Activated naive CD8-positive, alpha-beta T cell treated with anti-CD3 and anti-CD28 coated beads, Interleukin-2, amount 10 ng/mL, durations not matched to agents 7 days and 5 days (primary cell): ENCODE measurements at places on chromosomes 13 and 19. TPM values are rescaled to one million over a fixed set of nuclear protein-coding genes. Genes with fewer than 3 reads are reported as not detected.

ZNF613 gene
- 6.5 TPM for total RNA-seq

ANKLE1 gene
- 5.7 TPM for total RNA-seq

DNA sequence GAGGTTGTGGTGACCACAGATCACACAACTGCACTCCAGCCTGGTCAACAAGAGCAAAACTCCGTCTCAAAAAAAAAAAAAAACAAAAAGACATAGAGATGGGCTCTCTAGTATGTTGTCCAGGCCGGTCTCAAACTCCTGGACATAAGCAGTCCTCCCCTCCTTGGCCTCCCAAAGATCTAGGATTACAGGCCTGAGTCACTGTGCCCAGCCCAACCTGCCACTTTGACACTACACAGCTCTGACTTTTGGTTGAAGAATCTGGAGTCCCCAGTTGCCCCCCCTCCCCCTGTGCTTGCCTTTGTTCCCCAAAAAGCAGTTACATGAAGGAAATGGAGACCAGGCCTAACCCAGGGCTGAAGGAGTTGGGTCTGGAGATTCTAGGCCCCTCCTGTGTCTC is 12.9 kb downstream of the CARM1 start:
- DNase-seq, result no peak

DNA sequence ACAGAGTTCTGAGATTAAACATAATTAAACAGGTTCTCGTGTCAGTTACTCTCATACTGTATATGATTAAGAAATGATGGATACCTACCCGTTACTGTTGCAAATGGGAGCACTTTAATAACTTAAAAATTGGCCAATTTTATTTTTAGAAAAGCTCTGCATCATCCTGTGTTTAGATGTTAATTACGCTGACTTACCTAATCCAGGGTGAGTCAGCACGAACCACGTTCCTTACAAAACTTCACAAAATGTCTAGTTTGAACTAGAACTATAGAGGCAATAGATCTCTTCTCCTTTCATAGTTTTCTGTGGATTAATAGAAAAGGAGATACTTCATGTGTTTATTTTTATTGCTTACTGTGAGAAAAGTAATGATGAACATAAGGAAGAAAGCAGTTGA is 363.9 kb downstream of the MYO16 start:
- no peak for DNase-seq

DNA sequence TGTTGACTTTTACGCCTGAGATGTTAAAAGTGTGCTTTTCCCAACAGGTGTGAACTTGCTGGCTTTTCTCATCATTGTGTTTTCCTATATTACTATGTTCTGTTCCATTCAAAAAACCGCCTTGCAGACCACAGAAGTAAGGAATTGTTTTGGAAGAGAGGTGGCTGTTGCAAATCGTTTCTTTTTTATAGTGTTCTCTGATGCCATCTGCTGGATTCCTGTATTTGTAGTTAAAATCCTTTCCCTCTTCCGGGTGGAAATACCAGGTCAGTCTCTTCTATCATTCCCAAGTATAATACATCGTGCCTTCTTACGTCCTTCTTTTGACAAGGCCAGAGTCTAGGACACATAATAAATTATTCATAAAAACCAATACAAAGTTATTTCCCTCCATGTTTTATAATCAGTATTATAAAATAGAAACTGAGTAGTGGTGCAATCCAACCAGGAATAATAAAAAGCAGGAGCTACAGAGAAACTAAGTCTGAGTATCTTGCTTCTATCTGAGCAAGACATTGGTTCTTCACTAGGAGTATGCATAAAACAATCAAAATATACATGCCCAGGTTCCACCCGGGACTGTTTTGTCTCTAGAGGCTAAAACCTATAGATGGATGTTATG is 57.9 kb downstream of the RXFP2 start:
- DNase-seq, result no peak

NLRP11 gene
- total RNA-seq, result not detected

P2RY11 gene
- 51.8 TPM for total RNA-seq

DNA sequence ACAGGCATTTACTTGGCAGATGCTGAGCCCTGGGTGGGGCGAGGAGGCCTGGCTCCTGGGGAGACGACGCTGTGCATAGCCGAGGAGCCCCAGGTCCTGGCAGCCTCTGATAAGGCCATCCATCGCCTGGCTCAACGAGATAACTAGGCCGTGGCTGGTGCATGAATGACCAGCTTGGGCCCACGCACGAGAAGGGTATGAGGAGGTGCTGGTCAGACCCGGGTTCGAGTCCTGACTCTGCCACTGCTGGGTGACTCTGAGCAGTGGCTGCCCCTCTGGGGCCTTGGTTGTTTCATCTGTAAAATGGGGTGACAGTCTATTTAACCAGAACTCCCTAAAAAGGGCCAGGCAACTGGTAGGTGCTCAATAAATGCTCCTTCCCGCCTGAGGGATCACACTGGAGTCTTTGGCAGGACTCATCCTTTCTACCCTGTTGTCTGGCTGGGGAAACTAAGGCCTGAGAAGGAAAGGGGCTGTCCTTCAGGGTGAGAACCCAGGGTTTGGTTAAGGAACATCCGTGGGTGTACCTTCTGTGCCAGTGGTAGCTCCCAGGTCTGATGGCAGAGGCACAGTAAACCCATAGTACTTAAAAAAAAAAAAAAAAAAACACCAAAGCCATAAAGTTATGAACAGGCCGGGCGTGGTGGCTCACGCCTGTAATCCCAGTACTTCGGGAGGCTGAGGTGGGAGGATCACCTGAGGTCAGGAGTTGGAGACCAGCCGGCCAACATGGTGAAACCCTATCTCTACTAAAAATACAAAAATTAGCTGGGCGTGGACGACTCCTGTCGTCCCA is 8.1 kb upstream of the ARRDC2 start:
- no peak for DNase-seq

FAM216B gene
- total RNA-seq, result not detected

CAPN12 gene
- total RNA-seq, result 22.7 TPM

IGFL2 gene
- not detected for total RNA-seq

DNA sequence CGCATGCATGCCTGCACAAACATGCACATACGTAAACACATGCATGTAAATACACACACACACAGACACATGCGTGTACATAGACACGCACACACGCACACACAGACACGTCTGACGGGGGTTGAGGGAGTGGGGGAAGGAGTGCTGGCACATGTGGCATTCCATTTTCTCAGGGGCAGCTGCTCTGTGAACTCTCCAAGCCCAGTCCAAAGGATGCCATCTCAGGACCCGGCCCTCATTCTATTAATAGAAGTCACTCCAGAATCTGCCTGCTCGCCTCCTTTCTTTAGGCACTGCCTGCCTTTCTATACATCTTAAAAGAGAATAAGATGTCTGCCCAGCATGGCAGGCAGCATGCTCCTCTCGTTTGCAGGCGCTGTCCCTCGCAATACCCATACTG is 5.3 kb downstream of the ARHGEF7 start:
- DNase-seq, result no peak

GRCh38 chr13:98506322-98506721 is 70.6 kb downstream of the STK24 start:
- DNase-seq, result no peak

GRCh38 chr13:83825676-83826075 is 56.6 kb downstream of the SLITRK1 start:
- no peak for DNase-seq

DNA sequence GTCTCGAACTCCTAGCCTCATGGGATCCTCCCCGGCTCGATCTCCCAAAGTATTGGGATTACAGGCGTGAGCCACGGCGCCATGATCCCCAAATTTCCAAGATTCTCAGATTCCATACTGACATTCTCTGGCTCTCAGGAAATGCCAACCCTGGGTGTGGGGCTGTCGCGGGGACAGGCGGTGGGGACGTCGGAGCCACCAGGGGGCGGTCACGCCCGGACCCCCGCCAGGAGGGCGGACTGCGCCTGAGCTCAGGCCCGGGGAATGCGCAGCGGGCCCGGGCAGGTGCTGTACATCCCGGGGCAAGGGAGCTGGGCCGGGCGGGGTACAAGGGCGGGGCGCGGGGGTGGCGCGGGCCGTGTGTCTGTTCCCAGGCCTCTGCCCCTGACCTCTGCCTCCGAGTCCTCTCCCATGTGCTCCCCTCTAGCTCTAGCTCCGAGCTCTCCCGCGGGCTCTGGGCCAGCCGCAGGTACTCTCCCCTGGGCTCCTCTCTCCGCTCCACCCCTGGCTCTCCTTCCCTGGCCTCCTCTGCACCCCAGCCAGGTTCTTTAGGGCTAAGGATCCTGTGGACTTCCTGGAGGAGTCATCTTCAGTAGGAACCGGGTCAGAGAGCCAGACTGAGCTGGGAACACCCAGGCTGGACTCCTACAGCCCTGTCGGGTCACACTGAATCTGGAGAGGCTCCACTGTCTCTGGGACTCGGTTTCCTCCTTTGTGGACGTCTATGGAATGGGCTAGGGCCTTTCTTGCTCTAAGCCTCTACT is 2.4 kb downstream of the PPP1R13L start:
- DNase-seq, result peak; percentile 52

GRCh38 chr13:39895254-39895653 is 239.8 kb downstream of the COG6 start:
- no peak for DNase-seq

- DNase-seq, result no peak
Observed at GRCh38 chr13:51832471-51833152, 12.4 kb downstream of the TMEM272 start.

ATP4A gene
- total RNA-seq, result not detected

GRCh38 chr13:99046851-99047250 is 69.0 kb upstream of the DOCK9 start:
- no peak for DNase-seq

PRTN3 gene
- not detected for total RNA-seq

MTUS2 gene
- not detected for total RNA-seq
